AG20443 (cell line): ENCODE measurements at places on chromosomes 16 and 17.

GRCh38 chr17:45277216-45277849, 15.4 kb upstream of the SPATA32 start:
- DNase-seq: peak; percentile 84

DNA sequence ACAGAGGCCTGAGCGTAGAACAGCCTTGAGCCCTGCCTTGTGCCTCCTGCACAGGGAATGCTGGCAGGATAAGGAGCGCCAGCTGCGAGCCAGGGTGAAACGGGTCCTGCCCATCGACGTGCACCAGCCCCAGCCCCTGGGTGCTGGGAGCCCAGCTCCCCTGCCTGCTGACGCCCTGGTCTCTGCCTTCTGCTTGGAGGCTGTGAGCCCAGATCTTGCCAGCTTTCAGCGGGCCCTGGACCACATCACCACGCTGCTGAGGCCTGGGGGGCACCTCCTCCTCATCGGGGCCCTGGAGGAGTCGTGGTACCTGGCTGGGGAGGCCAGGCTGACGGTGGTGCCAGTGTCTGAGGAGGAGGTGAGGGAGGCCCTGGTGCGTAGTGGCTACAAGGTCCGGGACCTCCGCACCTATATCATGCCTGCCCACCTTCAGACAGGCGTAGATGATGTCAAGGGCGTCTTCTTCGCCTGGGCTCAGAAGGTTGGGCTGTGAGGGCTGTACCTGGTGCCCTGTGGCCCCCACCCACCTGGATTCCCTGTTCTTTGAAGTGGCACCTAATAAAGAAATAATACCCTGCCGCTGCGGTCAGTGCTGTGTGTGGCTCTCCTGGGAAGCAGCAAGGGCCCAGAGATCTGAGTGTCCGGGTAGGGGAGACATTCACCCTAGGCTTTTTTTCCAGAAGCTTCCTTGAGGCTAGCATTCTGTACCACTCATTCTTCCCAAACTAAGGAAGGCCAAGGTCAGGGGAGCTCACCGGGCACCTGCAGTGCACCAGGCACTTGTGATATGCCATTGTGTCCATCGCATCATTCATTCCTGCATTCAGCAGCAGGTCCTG, 1.9 kb downstream of the PNMT start:
- no peak for DNase-seq

- DNase-seq: no peak
These were observed 3.9 kb downstream of the PRSS21 start for GRCh38 chr16:2820836-2821486.

GRCh38 chr17:61415374-61416210, 15.9 kb downstream of the TBX2 start:
- DNase-seq: no peak

DNA sequence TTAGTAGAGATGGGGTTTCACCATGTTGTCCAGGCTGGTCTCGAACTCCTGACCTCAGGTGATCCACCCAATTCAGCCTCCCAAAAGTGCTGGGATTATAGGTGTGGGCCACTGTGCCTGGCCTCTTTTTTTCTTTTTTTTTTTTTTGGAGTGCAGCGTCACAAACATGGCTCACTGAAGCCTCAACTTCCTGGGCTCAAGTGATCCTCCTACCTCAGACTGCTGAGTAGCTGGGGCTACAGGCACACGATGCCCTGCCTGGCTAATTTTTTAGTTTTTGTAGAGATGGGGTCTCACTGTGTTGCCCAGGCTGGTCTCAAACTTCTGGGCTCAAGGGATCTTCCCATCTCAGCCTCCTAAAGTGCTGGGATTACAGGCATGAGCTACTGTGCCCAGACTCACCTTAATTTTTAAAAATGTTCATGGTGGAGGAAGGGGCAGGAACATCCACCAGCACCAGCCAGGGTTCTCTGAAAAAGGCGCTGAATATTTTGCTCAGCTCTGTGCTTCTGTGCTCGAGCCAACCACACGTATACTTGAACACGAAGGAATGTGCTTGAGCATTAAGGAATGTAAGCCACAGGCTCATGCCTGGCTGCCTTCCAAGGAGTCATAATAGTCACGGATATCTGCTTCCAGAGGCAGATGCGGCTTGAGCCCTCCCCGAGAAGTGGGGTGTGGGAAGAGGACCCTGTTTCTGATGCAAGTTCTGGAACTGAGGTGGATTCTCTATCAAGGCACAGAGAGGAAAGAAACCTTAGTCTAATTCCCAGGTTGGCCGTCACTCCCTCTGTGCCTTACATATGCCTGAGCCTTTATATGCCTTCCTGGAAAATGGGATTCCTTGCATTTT, 65.5 kb upstream of the CREBBP start:
- DNase-seq: peak; percentile 89

DNA sequence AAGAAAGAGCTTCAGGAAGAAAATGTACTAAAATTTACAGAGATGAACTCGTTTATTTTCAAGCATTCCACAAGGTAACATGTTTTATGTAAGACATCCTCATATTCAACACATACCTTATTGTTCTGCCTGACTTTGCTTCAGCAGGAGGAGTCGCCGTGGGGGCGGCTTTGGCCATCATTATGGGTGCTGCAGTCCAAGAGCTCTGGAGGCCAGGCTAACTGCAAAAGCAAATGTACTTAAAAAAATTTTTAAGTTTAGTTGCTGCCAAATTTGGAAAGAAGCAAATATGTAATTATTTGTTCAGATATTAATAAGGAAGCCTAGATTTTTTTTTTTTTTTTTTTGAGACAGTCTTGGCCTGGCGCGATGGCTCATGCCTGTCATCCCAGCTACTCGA, 4.1 kb upstream of the SPG7 start:
- no peak for DNase-seq

DNA sequence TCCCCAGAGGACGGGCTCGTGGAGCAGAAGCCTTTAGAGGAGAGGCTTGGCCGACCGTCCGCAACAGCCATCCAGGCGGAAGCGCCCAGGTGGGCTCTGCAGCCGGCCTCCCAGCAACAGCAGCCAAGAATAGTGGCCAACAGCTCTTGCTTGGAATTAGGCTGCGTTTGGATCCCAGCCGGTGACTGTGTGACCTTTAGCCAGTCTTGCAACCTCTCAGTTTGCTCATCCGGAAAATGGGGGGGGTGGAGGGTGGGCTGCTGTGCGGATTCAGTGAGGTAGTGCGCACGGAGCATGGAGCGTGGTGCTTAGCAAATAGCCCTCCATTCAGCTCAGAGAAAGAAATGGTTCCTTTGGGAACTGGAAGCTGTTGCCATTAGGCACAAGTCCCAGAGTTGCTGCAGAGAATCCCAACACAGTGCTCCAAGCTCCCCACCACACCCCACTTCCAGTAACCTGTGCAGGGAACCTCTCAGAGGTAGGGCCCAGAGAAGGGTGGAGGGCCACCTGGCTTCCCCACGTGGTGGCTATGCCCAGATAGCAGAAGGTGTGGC, 46.7 kb downstream of the RTN4RL1 start:
- DNase-seq: no peak

- DNase-seq: no peak
These were observed 8.9 kb upstream of the ZNF200 start for GRCh38 chr16:3243882-3244281.
